Cortex of kidney (tissue), 1 donor: ENCODE measurements at places on chromosomes 6 and 20.

DNA sequence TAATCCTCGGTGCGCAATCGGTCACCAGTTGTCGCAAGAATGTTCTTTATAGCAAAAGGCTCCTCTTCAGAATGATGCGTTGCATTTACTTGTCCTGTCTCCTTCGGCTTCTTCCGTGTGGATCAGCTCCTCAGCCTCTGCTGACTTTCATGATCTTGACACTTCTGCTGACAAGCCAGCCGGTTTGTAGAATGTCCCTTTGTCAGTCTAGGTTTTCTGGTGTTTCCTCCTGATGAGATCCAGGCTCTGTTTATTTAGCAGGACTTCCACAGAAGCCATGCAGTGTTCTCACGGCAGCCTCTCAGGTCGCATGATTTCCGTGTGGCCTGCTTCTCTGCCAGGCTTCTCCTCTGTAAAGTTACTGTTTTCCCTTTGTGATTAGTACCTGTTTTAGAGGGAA is 66.9 kb downstream of the STX11 start:
- DNase-seq = no peak

- DNase-seq = no peak
Measured at GRCh38 chr6:144607998-144608735, 323.0 kb downstream of the UTRN start.

DNA sequence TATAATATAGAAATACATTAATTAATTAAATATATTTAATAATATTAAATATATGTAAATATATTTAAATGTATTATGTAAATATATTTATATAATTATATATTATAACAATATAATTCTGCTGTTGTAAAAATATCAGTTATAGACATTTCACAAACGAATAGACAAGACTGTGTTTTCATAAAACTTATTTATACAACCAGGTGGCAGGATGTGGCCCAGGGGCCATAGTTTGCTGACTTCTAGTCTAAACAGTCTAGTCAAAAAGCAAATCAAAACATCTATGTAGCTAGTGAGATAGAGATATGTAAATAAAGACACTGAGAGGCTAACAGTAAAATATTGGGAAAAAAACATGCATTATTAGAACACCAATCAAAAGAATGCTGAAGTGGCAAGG is 136.4 kb downstream of the TBXT start:
- DNase-seq = no peak

GRCh38 chr20:48338717-48339116 is 489.1 kb downstream of the PREX1 start:
- no peak for DNase-seq

DNA sequence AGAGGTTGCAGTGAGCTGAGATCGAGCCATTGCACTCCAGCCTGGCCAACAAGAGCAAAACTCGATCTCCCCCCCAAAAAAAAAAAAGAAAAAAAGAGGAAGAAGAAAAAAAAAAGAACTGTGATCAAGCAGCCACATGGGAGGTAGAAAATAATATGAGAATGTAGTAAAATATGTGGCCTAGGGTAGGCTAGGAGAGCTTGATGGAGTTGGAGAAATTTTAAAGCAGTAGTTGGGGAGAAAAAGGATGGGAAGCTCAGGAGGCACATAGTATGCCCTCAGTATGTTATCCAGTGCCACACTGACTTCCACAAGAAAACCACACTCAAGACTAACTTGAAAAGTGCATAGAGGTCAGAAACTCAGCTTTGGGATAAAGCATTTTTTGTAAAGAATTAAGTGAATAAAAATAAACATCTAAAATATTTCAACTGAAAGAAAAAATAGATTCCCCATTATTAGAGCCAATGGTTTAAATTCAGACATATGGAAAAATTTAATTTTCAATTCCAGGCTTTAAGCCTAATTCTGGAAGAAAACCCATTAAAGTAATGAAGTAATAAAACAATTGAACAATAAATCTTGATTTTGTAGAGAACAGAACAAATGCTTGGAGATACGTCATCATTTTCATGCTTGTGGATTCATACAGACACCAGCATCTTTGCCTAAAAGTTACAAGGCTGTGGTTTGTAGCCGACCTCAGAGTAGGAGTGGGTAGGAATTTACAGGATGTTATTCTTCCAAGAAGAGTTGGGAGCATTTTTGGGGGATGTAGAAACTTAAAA is 34.7 kb downstream of the PLEKHG1 start:
- DNase-seq = no peak

GRCh38 chr6:19536838-19537237 is 300.3 kb upstream of the ID4 start:
- no peak for DNase-seq

GRCh38 chr6:43671801-43672690 is 15.5 kb downstream of the MRPS18A start:
- no peak for DNase-seq

- DNase-seq = no peak
Measured at GRCh38 chr20:53077373-53078205, 105.4 kb downstream of the TSHZ2 start.

DNA sequence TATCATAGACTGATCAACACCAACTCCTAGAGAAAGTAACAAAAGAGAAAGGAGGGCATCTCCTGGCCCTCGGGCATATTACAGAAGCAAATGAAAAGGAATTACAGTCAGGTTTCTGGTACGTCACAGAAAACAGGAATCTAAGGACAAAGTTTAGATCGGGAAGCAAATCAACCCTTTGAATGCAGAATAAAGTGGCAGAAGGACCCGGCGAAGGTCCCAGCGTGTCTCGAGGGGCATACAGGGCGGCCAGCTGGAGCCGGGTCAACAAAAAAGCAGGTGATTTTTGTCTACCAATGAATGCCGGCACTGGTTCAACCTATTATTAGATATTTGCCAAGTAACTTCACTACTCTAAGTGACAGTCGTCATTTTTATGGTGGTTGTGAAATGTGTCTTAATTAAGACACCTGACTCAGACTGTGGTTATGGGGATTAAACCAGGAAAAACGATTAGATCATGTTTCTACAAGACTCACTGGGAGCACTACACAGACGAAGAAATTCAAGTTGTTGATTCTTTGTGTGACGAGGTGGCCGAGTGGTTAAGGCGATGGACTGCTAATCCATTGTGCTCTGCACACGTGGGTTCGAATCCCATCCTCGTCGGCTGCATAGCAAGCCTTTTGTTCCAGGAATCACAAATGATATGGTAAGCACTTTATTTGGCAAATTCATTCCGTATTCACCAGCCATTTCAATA is 12.4 kb upstream of the ZSCAN9 start:
- DNase-seq = no peak

DNA sequence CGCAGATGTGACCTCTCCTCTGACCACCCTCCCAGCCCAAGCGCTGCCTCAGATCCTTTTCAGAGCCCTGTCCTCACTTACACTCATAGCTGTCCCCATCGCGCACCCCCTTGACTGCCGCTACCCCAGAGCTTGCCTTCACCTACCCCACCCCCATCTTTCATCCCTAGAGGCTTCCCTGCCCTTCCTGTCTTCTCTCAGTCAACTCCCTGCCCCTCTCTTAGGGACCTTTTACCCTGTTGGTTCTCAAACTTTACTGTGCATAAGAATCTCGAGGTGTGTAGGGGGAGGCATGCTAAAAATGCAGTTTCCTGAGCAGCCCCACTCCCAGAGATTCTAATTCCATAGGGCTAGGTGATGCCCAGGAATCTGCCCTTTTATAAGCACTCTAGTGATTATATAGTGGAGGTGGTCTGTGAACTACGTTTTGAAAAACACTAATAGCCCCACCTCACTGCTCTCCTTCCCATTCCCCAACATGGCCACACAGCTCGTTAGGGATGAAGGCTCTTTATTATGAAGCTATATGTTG is 725 bp downstream of the TM9SF4 start:
- DNase-seq = no peak

DNA sequence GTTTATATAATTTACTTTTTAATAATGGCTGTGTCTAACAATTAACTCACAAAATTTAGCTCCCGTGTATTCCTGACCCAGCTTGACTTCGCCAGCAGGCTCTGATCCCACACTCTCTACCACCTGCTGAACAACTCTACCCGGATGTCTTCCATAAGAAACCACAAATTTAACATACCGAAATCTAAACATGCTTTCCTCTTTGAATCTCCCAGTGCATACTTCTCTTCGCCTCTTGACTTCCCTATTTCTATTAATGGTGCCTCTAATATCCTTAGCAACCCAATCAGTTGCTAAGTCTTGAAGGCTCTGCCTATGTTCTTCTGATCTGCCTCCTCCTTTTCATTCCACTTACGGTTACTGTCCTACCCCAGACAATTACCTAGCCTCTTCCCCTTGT is 4.6 kb upstream of the MYB start:
- no peak for DNase-seq

- DNase-seq = no peak
Measured at GRCh38 chr6:135572051-135572450, 74.5 kb upstream of the AHI1 start.

DNA sequence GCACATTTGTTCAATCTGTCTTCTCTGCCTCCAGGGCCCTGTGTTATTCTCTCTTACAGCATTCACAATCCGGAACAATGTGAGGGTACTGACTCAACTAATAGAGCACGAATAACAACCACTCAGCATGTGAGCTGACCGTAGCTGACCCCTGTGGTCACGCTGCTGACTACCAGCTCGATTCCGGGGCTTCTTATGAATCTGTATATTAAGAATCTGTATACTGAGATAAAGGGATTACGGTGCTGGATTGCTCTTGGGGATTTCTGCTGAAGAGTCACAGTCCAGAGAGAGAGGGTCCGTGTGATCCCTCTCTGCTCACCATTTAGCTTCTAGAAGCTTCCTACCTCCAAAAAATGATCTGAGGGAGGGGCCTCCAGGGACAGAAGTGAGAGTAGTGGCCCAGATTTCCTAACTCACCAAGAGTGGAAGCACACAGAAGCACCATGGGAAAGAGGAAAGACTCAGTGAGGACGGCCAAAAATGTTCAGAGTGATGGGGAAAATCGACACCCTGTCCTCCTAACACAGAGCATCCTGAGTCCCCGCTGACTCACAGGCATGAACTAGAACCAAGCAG is 156.2 kb downstream of the THBS2 start:
- DNase-seq = no peak

GRCh38 chr6:158411998-158412397 is 99.7 kb downstream of the TULP4 start:
- DNase-seq = no peak

DNA sequence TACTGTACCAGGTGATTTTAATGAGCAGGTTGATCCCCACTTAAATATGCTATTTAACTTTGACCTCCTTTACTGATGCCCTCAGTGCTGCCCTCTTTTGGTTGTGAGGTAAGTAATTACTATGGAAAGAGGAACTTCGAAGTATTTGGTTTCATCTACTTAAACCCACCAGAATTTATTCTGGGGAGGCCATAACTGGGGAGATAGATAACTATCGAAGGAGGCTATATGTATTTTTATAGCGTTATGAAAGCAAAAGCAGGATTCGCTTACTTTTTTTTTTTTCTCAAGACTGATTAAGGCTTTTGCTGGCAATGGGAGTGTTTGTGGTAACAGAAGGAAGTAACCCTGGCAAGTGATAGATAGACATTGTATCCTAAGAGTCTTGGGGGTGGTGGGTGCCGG is 168.9 kb upstream of the CENPW start:
- DNase-seq = no peak

- DNase-seq = no peak
Measured at GRCh38 chr20:370977-371754, 9.4 kb upstream of the TRIB3 start.

- no peak for DNase-seq
Measured at GRCh38 chr20:50138120-50138478, 15.4 kb downstream of the PEDS1 start.

DNA sequence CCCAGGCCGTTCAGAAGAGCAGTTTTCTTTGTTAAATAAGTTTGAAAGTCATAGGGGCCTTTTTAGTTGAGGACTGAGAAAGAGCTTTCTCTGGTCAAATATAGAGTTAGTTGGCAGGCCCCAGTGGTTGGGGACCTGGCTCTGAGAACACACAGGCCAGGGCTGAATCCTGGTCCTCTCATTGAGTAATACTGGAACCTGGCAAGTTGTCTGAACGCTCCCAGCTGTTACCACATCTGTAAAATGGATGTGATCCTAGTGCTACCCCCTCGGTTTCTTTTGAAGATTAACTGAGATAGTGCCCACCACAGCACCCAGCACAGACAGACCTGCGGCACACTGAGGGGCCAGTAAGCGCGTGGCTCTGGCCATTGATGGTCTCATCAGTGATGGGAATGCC is 215.5 kb downstream of the ZDHHC14 start:
- DNase-seq = no peak

DNA sequence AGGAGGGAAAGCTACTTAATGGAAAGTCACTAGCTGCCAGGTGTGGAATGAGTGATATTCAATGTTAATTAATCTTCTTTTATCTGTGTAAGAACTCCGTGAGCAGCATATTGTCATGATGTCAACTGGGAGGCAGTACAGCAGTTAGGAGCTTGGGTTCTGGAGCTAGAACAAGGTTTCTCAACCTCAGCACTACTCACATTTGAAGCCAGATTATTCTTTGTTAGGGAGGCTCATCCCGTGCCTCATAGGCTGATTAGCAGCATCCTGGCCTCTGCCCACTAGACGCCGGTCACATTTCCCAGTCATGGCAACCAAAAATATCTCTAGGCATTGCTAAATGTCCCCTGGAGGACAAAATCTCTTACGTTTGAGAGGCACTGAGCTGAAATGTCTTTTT is 41.2 kb downstream of the BCAS1 start:
- DNase-seq = no peak

- DNase-seq = no peak
Measured at GRCh38 chr6:5351552-5352210, 90.4 kb downstream of the FARS2 start.

GRCh38 chr6:120576061-120576460 is 758.2 kb downstream of the TBC1D32 start:
- DNase-seq = no peak

- DNase-seq = no peak
Measured at GRCh38 chr6:79543886-79544285, 6.7 kb upstream of the LCA5 start.

DNA sequence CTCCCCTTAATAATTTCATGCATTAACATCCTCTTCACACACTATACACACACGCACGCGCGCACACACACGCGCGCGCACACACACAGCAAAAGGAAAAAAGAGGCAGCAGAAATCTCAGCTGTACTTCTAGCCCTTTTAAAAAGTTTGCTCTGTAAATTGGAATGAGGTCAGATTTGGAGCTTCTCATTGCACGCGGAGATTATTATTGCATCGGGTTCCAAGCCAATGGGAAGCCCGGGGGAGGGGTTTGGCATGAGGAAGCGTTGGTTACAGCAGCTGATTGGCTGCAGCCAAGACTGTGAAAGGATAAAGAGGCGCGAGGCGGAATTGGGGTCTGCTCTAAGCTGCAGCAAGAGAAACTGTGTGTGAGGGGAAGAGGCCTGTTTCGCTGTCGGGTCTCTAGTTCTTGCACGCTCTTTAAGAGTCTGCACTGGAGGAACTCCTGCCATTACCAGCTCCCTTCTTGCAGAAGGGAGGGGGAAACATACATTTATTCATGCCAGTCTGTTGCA is at the start of gene SOX4:
SOX4 (plus strand) TSS at position 340 of the 515 bp plus-strand sequence. CDS start 784 bp downstream, outside the sequence.
- no peak for DNase-seq

GRCh38 chr6:56909115-56909907 is 45.6 kb upstream of the BEND6 start:
- DNase-seq = no peak
